ENCODE measurements at places on chromosomes 2 and 18.

DNA sequence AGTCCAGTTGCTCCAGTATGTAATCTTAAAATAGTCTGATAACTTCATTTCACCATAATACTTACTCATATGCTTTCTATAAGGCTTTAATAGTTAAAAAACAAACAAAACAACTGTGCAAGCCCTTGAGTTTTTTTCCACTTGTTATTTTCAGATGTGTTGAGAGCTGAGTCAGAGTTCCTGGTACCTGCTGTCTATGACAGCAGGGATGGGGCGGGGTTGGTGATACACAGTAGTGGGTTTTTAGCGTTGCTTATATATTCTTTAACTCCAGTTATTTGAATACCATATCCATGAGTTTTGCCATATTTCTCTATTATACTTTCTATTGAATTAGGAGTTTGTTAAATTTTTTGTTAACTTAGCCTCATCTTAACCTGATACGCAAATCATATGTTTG, 5.0 kb downstream of the NAPG start:
- no peak for DNase-seq

DNA sequence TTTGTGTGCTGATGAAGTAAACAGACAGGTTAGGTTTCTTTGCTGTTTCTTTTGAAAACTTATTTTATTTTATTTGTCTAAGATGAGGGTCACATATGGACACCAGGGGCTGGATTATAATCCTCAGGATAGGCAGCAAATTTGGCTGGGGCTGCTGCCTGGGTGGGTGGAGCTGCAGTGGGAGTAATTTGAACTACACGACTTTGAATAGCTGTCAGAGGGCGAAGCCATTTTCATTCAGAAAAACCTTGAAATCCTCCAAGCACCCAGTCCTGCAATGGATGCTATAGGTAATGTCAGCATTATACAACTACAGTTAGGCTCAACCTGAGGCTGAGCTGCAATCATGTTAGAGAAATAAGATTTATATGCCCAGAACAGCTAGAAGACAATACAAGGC, 16.6 kb downstream of the SETBP1 start:
- DNase-seq, result no peak

DNA sequence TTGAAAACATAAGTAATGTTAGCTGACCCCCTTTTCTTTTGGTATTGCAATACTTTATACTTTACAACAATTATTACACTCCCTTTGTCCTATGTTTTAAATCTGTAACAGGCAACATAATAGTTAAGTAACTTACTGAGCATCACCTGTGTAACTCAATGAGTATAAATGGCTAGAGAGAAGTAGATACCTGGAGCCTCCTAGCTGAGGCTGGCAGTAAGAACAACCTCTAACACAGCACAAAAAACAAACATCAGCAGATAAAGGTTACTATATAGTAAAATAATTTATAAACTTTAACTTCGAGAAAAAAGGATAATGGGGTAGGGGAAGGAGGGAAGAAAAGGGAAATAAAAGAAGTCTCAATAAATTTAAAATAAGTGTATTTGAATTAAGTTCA, 73.1 kb upstream of the ST8SIA5 start:
- no peak for DNase-seq

DNA sequence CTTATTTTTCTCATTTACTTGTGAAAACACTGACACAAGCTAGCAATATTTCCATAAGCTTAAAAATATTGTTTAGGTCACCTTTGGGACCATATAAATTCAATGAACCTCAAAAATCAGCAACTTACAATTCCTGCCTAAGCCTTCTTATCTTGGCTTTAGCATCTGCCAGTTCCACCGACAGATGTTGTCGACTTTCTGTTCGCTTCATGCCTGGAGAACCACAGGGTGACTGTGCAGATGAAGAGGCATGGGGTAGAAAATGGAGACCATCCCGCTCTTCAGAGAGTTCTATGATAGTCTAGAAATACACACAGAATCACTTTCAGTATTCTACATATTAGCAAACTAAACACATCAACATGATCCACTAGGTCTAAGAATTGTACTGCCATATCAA, 64.2 kb downstream of the CCDC88A start:
- DNase-seq, result no peak

DNA sequence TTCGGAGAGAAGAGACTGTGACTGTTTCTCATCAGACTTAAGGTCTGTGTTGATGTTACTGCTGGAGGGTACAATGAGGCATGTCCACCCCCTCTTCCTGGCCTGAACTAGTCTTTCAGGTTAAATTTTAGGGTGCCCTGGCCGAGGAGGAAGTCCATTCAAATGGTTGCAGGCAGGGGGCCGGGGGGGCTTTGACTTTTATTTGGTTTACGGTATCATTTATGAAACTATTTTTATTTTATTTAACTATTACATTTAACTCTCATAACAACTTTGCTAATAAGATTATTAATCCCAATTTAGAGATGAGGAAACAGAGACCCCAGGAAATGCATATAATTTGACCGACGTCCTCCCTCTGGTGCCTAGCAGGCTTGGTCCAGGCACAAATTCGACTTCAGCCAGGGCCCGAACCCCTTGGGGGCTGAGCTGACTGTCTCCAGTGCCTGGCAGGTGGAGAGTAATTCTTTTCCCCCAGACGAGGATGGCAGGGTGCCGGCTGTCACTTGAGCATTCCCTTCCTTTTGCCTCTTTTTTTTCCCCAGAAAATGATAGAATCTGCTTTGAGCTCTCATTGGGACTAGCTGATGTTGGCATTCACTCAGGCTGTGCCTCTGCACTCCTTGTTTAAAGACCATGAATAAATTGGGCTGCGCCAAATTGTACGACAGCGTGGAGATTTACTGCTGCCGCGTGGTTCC, 255.3 kb upstream of the SALL3 start:
- no peak for DNase-seq

GRCh38 chr2:62747876-62748275, 42.4 kb downstream of the EHBP1 start:
- DNase-seq, result no peak

- no peak for DNase-seq
These were observed 66.3 kb upstream of the TUBA3E start for GRCh38 chr2:130264501-130264900.

DNA sequence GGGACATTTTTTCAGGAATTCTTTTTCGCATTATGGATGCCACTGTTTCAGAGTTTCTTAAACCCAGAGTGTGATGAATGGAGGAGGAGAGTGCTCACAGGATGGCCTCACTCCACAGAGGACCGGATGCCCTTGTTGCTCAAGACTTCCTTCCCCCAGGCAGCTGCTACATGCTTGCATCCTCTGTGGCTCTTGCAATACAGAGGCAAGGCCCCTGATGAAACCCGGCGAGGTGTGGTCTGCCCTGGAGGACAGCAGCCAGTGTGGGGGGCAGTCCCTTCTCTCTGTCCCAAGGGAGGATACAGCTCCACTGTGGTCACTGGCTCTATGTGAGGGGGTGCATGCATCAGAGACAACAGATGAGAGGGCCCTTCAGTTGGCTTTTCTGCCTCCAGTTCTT, 109.6 kb downstream of the SH3RF3 start:
- no peak for DNase-seq

GRCh38 chr2:101485856-101486255, 10.9 kb upstream of the RFX8 start:
- DNase-seq, result no peak

DNA sequence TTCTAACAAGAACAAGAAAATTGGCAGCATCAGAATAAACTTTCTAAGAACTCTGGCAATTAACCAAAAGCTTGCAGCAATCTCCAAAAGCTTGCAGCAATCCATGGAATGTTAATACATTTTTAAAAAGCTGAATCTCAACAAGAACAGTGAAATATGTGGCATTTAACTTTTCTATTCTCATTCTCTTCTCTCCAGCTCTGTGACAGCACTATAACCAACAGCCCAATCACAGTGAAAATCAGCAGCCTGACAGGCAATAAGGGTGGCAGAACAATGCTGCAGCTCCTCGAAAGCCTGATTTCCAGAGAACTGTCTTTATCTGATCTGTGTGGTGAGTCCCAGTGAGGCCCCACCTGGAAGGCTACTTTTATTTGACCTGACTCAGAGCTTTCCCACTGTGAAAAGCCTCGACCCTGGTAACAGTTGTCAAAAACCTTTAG, 60.0 kb downstream of the TMEM131 start:
- DNase-seq, result no peak

DNA sequence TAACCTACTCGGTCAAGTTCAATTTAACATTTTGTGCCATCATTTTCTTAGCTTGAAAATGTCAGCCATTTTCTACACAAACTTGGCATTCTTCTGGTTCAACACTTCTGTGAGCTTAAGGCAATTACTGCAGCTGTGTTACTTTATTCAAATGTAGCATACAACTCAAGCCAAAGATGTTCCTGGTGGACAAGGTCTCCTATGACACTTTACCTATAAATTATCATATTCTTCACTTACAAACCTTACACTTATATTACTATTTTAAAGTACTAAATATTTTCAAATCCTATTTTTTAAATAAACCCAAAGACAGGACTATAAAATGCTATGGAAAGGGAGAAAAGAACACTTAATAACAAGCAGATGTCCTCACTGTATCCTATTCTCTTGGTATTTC, 1045.3 kb downstream of the TSN start:
- DNase-seq, result no peak

DNA sequence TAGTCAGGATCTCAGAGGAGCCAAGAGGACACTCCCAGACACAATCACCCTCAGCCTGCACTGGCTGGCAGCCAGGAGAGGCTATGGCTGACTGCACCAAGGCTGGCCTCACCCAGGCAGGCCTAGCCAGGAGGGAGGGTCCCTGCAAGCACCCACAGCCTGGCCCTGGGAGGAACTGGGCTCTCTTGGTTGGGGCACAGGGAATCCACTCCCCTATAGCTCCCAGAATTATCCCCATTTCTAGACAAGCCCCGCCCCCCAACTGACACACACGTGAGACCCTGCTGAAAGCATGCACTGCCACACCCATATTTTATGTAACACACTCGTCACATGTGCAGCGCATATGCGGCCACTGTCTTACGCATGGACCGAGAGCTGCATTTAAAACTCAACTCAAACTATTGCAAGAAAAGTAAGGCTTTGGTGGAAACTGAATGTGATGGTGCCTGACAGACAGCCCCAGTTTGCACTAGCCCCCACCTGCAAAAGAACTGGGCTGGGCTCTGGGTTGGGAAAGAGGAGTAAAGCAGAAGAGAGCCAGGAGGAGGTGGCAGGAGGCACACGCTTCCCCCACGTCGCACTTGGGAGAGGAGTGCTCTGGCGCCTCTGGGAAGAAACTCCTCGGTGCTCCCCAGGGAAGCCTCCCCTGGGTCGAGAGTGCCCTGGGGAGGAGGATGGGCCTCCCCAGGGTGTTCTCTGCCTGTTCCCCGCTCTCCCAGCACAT, 28.9 kb upstream of the ARHGEF4 start:
- no peak for DNase-seq

DNA sequence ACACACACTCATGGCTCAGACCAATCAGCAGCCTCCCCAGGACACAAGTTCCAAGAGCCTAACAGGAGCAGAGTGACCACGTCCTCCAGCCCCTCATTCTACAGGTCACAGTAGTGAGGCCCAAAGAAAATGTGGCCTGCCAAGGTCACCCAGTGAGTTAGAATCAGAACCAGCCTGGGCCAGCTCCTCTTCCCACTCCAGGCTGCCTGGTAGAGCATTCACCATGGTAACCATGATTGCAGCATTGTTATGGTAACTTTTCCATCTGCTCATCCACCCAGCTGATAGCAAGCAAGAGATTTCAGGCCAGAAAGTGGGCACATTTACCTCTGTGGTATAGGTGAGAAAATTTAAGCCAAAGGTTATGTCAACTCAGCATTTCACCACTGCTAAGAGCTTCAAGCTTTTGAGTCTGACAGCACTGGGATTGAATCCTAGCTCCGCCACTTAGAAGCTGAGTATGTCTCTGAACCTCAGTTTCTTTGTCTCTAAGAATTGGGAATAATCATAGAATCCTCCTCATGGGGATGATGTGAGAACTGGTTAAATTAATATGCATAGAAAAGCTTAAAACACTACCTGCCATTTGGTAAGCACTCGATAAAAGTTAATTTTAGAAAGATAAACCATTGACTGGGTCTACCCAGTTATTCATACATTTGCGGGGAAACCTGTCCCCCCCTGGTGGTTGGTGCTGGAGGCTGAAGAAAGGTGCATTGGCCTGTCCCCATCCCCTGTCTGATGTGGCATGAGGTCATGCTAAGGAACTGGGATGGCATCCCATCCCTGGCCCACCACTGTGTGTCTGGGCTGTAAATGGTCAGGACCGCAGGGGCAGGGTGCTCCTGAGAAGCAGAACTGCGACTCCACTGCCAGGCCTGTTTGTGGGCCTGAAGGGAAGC, 181.5 kb downstream of the KLHL29 start:
- no peak for DNase-seq

DNA sequence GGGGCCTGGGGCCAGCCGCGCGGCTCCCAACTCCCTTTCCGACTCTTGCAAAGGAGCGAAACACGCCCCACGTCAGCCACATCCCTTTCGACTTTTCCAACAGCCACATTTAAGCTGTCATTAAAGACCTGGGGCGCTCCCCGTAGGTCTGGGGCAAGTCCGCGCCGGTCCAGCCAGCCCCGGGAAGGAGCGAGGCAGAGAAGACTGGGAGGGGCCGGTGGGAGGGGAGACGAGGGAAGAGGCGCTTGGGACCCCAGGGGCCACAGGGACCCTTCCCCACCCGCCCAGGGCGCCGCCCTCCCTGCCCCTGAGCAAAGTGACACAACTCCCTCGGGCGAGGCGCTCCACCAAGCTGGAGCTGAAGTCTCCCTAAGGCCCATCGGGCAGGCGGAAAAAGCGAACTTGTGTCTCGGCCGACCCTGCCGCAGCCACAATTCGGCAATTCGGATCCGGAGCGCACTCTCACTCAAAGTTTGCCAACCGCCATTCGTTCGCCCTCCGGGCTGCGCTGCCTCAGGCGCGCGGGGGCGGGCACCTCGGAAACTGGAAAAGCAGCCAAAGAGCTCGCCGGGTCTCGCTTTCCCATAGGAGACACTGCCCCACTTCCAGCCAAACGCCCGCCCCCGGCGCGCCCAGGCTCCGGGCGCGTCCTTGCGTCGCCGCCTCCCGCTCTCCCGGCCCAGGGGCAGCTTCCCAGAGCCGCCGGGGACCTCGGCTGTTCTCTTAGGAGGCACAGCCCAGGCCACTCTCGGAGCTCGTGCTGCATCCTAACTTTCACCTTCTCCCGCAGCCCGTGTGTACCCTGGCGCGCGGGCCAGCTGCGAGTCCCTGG, 1.1 kb upstream of the KCTD1 start:
- no peak for DNase-seq

DNA sequence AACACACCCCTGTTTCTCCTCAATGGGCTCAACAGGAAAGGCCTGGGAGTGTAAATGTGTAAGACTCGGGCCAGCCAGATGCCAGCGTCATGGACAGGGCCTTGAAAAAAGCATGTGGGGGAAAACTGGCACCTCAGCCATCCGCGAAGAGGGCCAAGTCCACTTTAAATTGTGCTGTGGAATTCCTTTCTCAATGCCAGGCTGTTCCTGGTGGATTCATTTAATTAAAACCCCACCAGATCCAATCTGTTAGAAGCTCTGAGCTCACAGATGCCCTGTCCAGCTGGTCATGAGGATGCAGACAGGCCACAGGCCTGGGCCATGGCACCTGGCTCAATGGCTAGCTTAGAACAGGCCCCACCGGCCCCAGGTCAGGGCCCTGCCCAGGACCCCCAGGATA, 24.8 kb downstream of the KCNK3 start:
- DNase-seq, result no peak
